ENCODE measurements at places on chromosomes 3 and 15.

DNA sequence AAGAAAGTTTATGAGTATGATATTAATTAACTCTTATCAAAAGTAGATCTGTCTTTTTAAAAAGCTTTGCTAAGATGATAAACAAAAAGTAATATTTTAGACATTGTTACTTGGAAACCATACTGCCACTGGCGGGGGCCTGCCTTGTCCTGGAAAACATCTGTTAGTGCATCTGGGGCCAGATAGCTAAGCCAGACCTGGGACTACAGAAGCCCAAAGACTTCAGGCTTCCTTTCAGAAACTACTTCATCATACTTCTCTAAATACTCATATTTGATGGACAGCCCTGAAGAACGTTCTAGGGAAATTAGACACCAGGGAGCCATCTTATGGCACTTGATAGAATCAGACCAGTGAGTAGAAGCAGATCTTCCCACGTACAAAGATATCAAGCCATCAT is 795.4 kb upstream of the SEMA6D start:
- no peak for DNase-seq

- no peak for DNase-seq
Observed at GRCh38 chr15:89917442-89918101, 4.8 kb upstream of the ARPIN start.

- no peak for DNase-seq
Observed at GRCh38 chr15:83285979-83286553, 1.6 kb upstream of the BNC1 start.

GRCh38 chr15:64111679-64112050 is 15.9 kb downstream of the SNX1 start:
- no peak for DNase-seq

DNA sequence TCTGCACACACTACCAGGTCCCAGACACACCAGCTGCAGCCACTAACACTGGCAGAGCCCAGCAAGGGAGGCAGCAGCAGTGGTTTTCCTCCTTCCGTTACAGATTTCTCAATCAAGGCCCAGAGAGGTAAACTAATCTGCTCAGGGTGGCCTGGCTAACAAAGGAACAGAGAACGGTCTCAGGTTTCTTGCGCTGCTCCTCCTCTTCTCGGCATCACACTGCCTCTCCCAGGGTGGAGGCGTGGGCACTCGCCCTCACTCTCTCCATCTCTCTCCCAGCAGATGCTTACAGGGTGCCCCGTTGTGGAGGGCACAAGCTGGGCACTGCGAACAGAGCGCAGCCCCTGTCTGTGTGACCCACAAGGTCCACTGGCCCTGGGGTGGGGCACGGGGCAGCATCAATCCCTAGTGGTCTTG is 228.7 kb downstream of the VPS13C start:
- DNase-seq = no peak

DNA sequence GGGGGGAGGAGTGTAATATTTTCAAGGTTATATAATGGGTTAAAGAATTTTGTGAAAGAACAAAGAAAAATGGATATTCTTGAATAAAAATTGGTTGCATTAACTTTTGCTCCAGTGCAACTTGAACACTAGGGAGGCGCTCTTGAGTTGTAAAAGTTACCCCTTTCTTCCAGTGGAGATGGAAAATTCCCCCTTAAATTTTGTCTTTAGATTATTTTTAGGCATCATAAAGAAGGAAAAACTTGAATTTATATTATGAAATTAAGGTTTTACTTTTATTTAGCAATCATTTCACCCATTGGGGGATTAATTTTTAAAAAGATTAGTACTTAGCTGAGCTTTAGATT is 550 bp upstream of the CHD2 start:
- DNase-seq = no peak

GRCh38 chr3:178059836-178060235 is 476.4 kb upstream of the KCNMB2 start:
- DNase-seq = no peak

- no peak for DNase-seq
Observed at GRCh38 chr15:88132499-88132898, 124.0 kb downstream of the NTRK3 start.

- DNase-seq = peak; percentile 52
Observed at GRCh38 chr3:169812332-169813235, at the start of the genes LRRC34 and LRRIQ4. Gene LRRC34, minus strand, starts transcription at chr3:169812904. Its CDS starts 356 bp downstream, at chr3:169812548. Gene LRRIQ4, plus strand, starts transcription at chr3:169812870. Its CDS starts 9,052 bp downstream, at chr3:169821922.

DNA sequence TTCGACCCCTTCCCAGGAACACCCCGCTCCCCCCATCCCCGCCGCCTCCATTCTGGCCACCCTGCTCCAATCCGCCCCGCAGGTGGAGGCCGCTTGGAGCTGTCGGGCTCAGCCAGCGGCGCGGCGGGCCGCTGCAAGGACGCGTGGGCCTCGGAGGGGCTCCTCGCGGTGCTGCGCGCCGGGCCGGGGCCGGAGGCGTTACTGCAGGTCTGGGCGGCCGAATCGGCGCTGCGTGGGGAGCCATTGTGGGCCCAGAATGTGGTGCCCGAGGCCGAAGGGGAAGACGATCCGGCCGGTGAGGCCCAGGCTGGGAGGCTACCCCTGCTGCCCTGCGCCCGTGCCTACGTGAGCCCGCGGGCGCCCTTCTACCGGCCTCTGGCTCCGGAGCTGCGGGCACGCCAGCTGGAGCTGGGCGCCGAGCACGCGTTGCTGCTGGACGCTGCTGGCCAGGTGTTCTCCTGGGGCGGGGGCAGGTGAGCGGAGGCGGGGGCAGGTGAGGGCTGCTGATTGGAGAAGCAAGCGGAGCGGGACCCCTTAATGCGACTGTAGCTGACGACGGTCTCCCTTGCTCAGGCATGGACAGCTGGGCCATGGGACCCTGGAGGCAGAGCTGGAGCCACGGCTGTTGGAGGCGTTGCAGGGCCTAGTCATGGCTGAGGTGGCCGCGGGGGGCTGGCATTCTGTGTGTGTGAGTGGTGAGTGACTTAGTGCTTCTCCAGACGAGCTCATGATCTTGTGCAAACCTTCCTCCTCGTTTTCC is 2.5 kb downstream of the RCCD1 start:
- no peak for DNase-seq

GRCh38 chr3:113210604-113211329 is 590 bp upstream of the BOC start:
- DNase-seq = no peak

GRCh38 chr3:97930018-97930417 is 42.2 kb downstream of the RIOX2 start:
- no peak for DNase-seq

DNA sequence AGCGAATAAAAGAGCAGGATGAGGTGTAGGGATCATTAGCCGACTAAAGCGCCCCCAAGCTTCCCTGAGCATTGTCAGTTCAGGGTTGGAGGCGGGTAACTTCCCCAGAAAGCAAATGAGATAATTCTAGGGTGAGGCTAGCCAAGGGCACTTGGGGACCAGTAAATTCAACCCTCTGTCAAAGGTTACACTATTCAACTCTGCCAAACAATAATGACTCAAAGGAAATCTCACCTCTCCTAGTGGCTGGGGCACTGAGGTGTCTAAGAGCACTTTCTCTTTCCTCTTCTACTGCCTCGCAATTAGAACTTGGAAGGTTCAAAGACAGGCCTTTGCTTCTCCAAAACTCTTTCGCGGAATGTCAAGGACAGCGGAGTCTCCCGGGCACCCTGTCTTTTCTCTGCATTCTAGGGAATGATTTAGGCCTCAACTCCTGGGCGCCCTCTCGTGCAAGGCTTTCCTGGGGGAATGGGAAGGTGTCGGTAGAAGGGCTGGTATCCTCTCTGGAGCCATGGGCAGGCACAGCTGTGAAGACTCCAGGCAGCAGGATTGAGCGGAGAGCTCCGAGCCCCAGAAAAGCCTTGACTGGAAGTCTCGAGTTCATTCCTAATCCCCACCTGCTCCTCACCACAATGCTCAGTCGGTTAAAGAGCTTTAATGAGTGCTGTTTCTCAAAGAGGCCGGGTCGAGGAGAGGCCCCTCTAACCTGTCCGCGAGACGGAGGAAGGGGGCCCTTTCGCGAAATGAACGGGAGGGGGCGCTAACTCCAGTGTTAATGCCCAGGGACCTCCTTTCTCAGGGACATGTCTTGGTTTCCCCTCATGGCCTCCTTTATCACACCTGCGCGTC is 21.9 kb downstream of the ZIC4 start:
- DNase-seq = no peak

DNA sequence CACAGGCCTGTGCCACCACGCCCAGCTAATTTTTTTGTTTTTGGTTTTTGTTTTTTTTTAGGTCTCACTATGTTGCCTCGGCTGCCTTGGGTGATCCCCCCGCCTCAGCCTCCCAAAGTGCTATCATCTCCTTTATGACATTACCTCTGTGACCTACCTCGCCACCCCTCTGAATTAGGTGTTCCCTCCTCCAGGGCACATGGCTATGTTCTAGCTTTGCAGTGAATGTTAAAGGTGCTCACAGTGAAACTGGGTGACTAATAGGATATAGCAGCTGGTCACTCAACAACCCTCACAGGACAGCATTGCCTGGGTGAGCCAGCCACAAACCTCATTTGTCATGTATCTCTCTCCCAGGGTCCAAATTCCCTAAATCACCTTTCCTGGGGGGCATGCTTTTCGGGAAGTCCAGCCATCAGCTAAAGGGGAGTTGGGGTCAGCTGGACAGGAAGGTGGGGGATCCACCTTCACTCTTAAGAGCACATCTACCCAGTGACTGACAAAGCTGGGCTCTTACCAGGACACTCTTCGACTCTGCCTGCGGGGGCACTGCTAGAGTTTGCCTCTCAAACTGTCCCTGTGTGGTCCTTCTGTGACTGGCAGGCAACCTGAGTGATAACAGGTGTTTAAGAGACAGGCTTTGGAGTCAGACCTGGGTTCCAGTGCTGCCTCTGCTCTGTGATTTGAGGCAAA is 1.6 kb upstream of the TTLL3 start:
- DNase-seq = no peak

GRCh38 chr3:164741869-164742268 is 336.4 kb downstream of the SI start:
- DNase-seq = no peak

DNA sequence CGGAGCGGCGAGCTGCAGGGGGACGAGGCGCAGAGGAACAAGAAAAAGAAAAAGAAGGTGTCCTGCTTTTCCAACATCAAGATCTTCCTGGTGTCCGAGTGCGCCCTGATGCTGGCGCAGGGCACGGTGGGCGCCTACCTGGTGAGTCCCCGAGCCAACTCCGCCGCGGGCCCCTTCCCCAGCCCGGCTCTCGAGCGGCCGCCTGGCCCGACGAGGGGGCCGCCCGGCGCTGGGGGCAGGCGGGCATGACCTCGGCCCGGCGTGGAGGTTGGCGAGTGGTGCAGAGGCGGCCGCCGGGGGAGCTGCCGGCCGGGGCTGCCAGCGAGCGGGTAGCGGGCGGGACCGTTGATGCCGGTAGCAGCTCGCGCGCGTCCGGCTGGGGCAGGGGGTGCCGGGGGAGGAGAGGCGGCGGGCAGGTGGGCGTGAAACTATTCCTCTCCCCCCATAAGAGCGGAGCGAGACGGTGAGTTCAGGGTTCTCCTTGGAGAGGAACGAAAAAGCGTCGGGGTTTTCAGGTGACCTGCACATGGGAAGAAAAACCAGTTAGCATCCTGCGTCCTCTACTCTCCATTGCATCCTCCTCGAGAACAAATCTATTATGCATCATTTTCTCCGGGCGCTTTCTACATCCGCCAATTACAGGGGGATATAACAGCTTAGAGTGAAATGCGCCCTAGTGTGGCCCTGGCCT is 585 bp downstream of the SLCO3A1 start:
- DNase-seq = no peak
